NCI-H526 treated with DMSO at 0.1 percent for 48 hours (cell line): ENCODE measurements at places on chromosomes 1 and 21.

DNA sequence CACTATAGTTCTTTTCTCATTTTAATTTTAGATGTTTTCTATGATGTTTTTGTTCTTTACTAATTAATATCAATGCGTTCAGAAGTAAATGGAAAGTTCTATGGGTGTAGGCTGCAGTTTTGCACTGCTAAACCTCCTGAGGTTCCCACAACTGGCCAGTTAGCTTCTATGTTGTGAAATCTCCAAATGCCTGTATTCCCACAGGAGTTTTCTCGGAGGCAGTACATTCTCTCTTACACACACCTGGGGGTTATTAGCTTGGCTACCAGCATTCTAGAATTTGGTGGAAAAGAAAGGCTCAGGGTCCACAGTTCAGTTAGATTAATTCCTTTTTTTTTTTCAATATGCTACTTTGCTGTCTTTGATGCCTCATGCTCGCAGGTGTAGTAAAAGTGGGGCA is 216.9 kb upstream of the NRIP1 start:
- DNase-seq = no peak

DNA sequence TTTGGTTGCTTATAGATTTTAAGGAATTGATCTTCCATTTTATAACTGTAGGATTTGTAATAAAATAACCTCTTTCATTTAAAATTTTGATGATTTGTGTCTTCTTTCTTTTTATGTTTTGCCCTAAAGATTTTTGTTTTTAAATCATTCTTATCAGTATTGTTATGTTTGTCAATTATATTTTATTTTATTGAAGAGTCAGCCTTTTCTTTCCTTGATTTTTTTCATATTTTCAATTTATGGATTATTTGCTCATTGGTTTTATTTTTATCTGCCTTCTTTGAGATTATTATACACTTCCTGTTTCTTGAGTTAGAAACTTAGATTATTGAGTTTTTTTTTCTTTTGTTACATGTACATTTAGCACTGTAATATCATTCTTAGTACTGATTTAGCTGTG is 233.4 kb upstream of the BRINP3 start:
- no peak for DNase-seq

- no peak for DNase-seq
These were observed 101.9 kb upstream of the TNR start for GRCh38 chr1:175845338-175845737.

GRCh38 chr1:223776075-223776814 is 63.9 kb downstream of the CAPN2 start:
- no peak for DNase-seq

DNA sequence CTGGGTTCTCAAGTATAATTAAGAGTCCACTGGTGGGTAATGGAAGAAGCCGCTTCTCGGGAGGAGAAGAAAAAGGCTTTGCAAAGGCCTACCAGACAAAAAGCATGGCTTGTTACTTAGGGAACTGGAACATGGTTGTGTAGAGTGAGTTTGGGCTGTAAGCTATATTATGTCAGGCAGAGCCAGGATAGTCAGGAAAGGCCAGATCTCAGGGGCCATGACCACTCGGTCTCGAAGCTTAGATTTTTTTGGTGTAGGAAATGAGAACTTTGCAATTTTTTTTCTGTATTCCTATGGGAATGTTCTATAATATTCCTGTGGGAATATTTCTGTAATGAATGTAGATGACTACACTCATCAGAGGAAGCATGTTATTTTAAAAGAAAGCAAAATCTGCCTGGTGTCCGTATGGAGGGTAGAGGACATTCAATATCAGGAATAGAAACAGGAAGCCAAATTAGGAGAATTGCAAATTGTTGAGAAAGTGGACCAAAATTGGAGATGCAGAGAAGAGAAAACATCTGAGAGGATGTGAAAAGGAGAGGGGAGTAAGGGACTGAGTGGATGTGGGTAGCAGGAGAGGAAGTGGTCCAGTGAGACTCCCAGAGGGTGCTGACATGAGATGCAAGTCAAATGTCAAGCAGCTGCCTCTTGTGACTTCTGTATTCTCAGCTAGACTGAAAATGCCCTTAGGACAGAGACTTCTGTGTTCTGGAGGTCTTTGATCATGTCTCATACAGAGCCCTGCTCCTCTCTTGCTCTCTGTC is 45.2 kb upstream of the HAO2 start:
- no peak for DNase-seq

- DNase-seq = no peak
These were observed 856 bp downstream of the AVPR1B start for GRCh38 chr1:206116191-206116872.

GRCh38 chr1:162010175-162010506 is 13.5 kb downstream of the OLFML2B start:
- DNase-seq = no peak

GRCh38 chr1:229098903-229099578 is 171.9 kb upstream of the RAB4A start:
- DNase-seq = peak; percentile 6

DNA sequence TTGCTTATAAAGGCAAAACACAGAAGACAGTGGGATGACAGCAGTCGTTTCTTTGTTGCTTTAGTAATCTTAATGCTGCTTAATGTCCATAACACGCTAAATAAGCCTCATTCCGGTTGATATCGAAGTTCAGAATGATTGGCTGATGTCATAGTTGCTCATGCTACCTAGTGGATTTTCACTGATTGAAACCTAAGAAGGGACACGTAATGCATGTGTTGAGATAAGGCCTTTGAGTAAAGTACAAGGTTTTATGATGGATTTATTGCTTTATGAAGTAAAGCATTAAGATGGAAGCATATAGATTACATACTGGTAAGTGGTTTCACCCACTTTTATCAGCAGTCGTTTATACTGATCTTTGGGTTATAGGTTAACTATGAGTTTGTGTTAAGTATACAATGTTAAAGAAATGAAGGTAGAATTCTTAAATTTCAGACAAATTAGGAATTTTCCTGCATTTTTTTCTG is 25.1 kb downstream of the IARS2 start:
- DNase-seq = no peak

GRCh38 chr1:179195376-179195775 is 34.1 kb downstream of the ABL2 start:
- no peak for DNase-seq

GRCh38 chr1:26351590-26352337 is 2.2 kb downstream of the CRYBG2 start:
- no peak for DNase-seq

DNA sequence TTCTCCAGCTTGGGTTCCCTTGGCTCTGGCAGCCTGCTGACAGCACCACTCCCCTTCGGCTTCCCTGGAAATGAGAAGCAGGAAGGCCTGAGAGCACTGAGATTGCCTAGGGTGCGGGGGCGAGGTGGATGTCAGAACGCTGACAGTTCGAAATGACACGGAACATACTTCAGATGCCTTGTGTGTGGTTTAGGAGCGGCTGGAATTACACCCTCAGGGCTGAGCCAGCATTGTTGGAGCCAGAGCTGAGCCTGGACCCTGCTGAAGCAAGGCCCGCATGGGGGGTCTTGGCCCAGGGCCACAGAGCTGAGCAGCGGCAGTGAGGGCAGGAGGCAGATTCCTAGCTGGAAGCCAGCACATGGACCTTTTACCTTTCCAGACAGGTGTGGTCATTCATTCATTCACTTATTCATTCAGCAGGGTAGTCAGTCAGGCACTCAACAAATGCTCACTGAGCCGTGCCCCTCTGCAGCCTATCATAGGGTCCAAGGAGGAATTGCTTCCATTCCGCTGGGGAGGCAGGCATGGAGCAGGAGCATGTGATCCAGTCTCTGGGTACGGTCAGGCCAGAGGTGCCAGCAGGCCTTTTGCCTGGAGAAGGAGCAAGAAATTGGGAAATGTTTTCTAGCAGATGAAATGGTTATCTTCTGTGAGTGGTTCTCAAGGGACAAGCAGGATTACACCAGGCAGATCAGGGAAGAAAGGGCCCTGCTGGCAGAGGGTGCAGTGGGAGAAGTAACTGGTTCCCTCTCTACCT is 6.6 kb upstream of the FOXE3 start:
- DNase-seq = no peak

- DNase-seq = no peak
These were observed 150.3 kb downstream of the NCAM2 start for GRCh38 chr21:21148514-21148913.

DNA sequence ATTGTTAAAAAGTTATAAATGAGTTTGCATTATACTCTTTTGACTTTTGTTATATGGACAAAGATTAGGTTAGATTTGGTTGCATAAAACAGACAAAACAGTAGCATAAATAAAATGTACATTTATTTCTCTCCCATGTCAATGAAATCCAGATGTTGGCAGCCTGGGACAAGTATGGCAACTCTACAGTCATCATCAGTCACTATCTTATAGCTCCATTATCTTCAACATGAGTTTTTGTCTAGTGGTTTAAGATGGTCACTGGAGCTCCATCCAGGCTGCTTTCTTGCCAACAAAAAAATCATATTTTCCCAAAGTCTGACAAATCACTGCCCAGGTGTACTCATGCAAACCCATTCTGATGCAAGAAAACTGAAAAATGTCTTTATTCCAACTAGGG is 83.8 kb downstream of the CD58 start:
- no peak for DNase-seq

GRCh38 chr1:47675047-47675675 is 237.3 kb downstream of the FOXD2 start:
- DNase-seq = no peak

DNA sequence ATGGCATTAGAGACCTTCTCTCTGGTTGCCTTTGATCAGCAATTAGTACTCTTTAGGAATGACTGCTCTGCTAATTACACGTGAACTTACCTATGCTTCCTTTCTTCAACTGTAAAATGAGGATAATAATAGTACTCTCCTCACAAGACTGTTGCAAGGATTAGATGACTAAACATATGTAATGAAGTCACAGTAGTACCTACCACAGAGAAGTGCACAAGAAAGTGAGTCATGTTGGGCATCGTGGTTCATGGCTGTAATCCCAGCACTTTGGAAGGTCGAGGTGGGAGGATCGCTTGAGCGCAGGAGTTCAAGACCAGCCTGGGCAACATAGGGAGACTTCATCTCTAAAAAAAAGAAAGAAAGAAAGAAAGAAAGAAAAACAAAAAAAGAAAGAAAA is 68.1 kb upstream of the AK4 start:
- no peak for DNase-seq

DNA sequence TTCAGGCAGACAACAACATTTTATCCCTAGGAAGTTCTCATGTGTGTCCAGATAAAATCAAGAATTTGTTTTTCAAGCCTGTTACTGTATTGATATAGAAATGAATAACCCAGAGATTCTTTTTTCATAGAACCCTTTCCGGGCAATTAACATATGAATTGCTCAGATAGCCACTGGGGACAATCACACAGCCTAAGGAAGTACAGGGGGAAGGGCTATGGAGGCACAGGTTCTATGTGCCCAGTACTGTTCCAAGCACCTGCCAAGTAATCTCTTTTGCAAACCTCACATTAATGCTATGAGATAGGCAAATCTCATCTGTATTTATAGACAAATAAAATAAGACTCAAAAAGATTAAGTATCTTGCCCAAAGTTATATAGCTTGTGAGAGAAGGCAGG is 84.9 kb downstream of the NTNG1 start:
- no peak for DNase-seq
